ENCODE measurements at places on chromosomes 13 and 19.
A peak's percentile ranks its signal among the peaks of the same experiment; 100 is the strongest.

- DNase-seq, result no peak
These were observed 15.1 kb downstream of the CC2D1A start for GRCh38 chr19:13920940-13921747.

GRCh38 chr19:28446511-28446910, 766.4 kb downstream of the UQCRFS1 start:
- DNase-seq, result no peak

GRCh38 chr13:65090186-65090585, 2139.9 kb downstream of the PCDH9 start:
- no peak for DNase-seq

DNA sequence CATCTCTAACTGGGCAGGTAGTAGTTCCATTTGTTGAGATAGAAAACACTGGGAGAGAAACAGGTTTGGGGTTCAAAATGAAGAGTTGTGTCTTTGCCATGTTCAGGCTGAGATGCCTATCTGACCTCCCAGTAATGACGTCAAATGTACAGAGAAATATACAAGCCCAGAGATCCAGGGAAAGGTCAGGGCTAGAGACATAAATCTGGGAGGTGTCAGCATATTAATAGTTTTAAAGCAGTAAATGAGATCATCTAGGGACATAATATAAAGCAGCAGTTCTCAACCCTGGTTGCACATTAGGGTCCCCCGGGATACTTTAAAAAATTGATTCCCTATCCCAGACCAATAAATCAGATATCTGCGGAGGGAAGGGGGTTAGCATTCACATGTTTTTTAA, 501.5 kb downstream of the UQCRFS1 start:
- no peak for DNase-seq

DNA sequence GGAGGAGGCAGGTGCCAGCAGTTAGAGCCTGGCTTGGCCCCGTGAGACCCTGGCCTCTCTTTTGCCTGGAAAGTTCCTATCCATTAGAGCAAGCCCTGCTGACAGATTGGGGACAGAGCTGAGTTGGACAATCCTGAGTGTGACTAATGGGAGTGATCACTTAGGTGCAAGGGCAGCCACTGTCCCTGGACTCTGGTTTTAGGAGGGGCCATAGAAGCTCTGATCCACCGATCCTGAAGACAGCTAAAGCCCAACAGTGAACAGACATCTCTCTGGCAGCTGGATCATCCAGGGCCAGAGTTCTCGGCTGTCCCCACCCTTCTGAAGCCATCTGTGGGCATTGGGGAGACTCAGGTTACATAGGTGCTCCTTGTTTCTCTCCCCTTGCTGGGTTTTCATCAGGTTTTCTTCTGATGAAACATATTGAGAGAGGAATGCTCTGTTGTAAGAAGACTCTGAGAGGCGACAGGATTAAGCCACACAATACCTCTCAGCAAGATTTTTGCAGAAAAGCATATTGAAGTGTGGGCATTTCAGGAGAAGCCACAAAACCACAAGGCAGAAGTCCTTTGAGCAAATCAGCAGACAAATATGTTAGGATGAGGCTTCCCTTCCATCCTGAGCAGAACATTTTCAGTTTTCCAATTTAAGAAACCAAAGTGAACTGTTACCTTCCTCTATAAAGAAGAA, 288.0 kb upstream of the MAB21L1 start:
- no peak for DNase-seq

DNA sequence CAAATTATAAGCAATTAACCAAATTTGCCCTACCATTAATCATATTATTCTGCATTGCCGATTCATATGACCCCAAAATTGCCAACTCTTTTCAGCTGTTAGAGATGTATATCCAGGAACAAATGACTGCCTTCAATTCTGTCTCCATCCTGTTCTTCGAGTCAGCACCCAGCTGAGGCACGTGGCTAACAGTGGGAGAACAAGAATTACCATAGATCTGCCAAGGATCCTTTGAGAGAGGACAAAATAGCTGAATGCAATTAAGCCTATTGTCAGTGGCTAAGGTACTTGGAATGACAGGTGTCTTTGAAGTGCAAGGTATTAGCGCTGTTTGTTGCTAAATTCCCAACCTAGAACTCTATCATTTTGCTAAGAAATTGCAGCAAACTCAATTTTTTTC, 426.1 kb downstream of the TSHZ3 start:
- DNase-seq, result no peak

DNA sequence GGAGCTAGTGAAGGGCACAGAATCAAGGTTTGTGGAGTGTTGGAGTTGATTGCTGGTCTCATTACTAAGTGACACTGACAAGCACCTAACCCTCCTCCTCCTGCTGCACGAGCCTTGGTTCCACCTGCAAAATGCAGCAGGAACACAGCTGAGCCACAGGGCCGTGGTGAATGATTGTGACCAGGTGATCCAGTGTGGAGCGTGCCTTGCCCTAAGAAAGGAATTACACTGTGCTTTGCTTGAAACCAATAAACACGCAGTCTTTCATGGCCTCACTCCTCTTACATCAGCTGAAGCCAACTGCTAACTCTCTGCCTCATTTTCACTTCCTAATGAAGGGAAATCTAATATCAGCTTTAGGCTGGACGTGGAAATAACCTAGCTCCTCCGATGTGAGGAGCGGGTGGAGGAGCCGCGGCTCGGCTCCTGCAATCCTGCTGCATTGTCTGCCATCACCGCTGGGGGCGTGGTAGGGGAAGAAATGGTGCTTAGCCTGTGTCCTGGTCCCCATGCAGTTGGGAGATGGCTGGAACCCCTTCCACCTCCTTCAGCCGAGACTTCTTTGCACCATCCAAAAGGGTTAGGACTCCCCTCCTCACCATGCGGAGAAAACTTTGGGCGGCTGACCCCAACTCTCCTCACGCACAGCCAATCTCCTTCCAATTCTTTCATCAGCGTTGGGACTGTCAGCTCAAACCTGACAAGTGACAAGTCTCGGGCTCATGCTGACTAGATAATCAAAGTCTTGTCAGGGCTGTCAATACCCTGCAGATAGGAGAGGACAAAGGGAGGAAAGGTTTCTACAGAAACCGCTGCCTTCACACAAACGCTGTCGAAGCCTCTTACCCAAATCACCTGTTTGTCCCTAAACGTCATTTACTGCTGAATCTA, 427.9 kb downstream of the ZNF536 start:
- DNase-seq, result no peak

DNA sequence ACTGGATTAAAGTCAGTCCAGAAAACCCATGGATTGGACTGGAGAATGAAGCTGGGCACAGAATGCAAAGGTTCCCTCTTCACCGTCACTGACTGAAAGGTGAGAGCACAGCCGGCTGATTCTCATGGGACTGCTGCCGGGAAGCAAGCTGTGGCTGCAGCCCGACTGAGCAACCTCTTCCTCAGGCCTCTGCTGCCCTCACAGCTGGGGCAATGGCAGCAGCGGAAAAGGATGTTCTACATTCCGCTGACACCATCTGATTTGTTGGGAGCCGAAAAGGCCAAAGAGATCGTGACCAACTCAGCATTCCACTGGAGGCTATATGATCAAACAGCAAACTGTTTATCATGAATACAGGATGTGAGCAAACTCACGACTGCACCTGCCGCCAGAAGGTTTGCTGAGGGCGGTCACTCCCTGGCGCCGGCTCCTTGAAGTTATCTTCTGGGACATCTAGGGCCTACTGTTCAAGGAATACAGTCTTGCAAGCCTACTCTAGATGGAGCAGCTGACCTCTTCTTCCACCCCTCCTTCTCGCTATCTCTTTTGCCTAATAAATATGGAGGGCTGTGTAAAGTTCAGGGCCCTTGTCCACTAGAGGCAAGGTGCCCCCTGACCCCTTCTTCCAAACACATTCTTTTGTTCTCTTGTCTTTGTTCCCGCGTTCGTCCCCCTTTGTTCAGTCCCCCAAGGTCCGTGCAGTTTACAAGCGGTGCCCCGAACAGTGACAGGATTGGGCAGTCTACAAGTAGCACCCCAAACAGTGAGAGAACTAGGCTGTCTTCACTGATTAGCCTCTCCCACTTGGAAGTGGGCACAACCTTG, 19.6 kb upstream of the SIGLEC6 start:
- no peak for DNase-seq

DNA sequence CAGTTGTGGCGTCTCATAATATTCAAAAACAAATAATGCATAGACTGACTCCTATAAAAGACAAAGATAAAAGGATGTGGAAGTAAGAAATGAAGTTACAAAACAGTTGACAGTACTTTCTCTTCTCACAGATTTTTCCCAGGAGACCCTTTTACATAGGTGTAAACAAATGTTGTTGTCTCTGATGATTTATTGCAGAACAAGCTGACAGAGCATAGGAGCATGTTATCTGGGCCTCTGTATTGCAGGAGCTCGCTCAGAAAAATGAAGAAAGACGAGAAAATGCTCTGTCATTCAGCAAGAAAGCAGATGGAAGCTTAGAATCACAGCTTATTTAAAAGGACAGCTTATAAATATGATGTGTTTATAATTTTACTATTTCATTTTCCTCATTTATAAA, 353.6 kb upstream of the GPC6 start:
- no peak for DNase-seq

DNA sequence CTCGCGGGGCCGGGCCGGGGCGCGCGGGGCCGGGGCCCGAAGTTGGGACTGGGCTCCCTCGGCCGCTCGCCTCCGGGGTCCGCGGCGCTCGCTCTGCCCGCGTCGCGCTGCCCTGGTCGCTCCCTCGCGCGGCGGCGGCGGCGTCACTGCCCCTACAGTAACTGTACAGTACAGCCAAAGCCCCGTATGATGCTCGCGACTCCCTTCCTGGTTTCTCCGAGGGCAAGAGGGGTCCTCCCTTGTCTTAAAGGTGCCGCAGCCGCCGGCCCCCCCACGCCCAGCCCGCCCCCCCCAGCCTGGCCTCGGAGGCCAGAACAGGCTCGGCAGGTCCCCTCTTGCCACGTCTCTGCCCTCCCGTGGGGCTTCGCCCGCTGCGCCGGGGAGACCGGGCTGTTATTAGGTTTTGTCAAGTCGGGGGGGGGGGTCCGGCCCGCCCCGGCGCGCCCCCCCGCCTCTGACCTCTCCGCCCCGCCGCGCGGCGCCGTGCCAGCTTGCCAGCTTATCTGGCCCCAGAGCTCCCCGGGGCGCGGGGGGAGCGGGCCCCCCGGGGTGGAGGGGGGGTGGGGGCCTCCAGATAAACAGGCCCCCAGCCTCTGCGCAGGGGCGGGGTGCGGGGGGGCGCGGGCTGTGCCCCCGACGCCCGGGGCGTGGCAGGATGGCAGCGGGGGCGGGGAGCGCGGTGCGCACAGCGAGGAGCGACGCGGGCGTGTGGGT, at the start of gene ZBTB7A:
ZBTB7A (minus strand) TSS at position 218 of the 714 bp plus-strand sequence. CDS start 11,667 bp downstream, outside the sequence.
- DNase-seq, result peak; percentile 69

GRCh38 chr13:94093652-94094315, 385.7 kb downstream of the DCT start:
- no peak for DNase-seq

GRCh38 chr13:78102121-78102677, 183.6 kb upstream of the EDNRB start:
- DNase-seq, result no peak

GRCh38 chr19:34368338-34368737, 3.3 kb downstream of the GPI start:
- no peak for DNase-seq

- no peak for DNase-seq
These were observed 191.1 kb downstream of the EFNB2 start for GRCh38 chr13:106344342-106344741.

DNA sequence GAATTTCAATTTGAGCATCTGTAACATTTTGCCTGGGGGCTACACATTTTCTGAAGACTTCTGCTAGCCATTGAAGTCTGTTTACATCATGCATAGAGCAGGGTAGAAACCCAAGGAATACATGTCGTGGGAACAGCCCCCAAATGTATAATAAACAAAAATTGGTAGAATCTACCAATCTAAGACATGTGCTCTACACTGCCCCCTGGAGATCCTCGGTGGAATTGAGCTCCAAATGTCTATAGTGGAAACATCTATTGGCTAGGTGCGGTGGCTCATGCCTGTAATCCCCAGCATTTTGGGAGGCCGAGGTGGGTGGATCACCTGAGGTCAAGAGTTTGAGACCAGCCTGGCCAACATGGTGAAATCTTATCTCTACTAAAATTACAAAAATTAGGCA, 57.3 kb downstream of the MBD3L2B start:
- peak; percentile 47 for DNase-seq

DNA sequence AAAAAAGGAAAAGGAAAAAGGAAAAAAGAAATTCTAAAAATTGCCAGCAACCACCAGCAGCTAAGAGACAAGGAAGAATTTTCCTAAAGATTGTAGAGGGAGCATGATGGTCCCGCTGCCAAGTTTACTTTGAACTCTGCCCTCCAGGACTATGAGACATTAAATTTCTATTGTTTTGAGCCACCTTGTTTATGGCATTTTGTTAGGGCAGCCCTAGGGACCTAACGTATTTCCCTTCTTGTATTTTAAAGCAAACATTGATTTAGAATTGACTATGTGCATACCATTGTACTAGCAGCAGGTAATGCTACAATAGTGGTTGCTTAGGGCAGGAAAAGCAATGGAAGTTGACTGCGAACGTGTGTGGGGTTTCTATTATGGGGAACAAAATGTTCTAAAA, 1414.2 kb downstream of the EFNB2 start:
- no peak for DNase-seq

- no peak for DNase-seq
These were observed 116.4 kb downstream of the RFC3 start for GRCh38 chr13:33934343-33934742.

GRCh38 chr19:19120308-19121231, 17.7 kb downstream of the TMEM161A start:
- DNase-seq, result no peak

GRCh38 chr19:47130589-47131227, at the start of gene SAE1:
SAE1 (plus strand) TSS chr19:47130835; CDS start chr19:47130931, 96 bp downstream.
- peak; percentile 82 for DNase-seq

- no peak for DNase-seq
These were observed 54.4 kb upstream of the RGCC start for GRCh38 chr13:41402691-41403511.

DNA sequence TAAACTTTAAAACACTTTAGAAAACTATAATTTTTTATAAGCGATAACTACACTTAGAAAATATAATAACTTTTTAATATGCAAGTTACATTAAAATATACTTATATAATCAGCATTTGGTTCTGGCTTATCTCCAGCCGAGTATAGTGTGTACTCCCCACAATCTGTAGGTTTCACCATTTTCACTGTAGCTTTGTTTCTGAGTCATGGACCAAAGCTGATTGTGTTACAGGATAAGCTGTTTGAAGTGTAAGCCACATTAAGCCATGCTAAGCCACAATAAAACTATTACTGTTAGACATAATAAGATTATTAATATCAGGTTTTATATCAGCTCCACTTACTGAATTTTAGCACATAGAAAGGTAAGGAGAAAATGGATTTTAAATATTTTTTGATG, 43.8 kb downstream of the CCDC122 start:
- DNase-seq, result no peak

DNA sequence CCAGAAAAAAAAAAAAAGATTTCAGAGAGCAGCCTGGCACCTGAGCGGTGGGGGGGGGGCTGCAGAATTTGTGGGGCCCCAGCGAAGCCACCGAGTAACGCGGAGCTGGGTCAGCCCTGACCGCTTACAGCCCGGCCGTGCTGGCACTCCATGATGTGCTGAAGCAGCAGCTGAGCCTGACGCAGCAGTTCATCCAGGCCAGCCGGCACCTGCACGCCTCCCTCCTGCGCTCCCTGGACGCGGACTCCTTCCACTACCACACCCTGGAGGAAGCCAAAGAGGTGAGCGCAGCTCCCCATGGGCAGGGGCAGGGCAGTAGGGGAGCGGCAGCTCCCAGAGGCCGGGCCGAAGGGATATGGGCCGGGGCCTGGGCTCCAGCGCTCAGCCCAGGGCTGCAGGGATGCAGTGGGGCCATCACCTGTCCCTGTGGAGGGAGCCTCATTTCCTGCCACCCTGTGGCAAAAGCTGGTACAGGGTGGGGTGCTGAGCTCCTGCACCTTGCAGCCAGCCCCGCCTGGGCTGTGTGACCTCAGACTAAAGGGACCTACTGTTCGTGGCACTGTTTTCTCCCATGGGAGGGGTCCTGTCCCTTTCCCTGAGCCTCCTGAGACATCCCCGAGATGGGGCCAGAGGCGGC, 18.3 kb downstream of the C19orf44 start:
- DNase-seq, result no peak

All from effector memory CD8-positive, alpha-beta T cell (primary cell).